Right ventricle myocardium inferior (tissue), 1 donor: ENCODE measurements at places on chromosomes 5 and 9. TPM values are rescaled to one million over a fixed set of nuclear protein-coding genes. Genes with fewer than 3 reads are reported as not detected.
A peak's percentile ranks its signal among the peaks of the same experiment; 100 is the strongest.

Gene LMAN2
- 72.3 TPM for total RNA-seq

- DNase-seq, result no peak
Measured at GRCh38 chr9:85569988-85570387, 171.8 kb downstream of the AGTPBP1 start.

DNA sequence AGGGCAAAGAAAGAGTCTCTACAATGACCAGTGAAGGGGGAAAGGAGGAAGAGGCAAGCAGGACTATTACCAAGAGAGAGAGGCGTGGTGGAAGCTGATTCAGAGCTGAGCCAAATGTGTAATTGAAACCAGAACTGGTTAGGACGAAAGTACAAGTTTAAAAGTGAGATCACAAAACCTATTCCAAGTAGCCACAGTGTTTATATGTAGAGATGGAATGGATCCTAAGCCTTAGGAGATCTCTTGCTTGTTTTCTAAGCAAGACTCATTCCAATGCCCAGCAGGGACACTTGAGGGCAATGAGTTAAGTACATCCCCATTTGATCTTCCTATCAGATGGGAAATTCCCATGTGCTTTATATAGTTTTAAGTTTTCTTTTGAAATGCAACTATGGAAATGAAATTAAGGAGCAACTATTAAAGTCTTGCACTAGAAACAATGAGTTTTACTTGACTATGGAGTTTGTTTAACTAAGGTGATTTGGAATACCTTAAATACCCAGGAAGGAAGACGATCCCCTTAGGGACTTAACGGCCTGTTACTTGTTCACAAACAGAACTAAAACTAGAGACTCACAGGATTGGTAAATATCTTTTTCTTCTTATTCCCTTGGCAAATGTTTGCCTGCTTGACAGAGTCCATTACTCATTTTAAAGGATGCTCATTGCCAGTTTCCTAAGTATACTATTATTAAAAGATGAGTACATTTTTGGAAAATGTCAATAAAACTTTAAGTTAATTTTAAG is 51.1 kb upstream of the SNX2 start:
- DNase-seq, result no peak

Gene TRIM7
- 14.4 TPM for total RNA-seq

DNA sequence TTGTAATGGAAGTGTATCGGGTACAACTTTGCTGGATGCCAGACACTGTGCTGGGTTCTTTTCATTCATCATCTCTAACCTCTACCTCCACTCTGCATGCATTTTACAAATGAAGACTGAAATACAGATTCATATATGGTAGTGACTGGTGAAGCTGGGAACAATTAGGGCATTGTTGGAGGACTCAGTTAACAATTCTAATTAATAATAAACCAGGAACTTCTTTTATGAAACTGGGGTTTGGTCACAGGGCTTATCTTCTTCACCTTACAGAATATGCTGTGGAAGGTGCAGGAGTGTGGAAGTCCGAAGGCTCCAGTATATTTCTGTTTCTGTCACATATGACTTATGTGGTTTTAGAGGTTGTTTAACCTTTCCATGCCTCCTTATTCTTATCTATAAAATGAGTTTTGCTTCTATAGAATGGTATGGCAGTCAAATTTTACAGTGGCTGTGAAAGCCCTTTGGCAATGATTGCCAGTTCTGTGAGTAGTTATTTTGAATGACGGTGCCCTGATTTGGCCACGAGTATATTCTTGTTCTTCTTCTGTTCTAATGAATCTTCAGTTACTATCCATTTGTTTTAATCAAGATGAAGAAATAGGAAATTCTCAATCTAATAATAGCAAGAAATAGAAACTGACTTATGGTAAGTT is 284.7 kb downstream of the GABRB2 start:
- no peak for DNase-seq

- no peak for DNase-seq
Measured at GRCh38 chr5:104785097-104785496, 1222.5 kb upstream of the NUDT12 start.

DNA sequence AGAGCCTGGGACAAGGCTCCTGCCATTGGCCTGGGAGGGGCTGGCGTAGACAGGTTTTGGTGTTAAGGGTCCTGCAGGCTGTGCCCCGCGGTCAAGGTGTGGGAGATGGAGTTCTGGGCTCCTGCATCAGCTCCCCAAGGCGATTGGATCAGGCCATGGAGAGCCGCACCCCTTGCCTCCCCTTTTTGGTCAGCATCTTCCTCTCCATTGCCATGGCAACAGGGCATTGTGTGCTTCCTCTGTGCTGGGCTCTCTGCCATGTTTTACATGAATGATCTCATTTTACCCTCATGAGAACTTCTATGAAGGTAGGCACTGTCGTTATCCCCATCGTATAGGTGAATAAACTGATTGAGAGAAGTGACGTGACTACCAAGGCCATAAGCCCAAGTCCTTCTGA is 344.3 kb upstream of the CLINT1 start:
- peak; percentile 44 for DNase-seq

Gene MYOZ3
- total RNA-seq, result 5.5 TPM

GRCh38 chr5:57171816-57172465 is 1.9 kb upstream of the GPBP1 start:
- DNase-seq, result no peak

Gene BARHL1
- not detected for total RNA-seq

DNA sequence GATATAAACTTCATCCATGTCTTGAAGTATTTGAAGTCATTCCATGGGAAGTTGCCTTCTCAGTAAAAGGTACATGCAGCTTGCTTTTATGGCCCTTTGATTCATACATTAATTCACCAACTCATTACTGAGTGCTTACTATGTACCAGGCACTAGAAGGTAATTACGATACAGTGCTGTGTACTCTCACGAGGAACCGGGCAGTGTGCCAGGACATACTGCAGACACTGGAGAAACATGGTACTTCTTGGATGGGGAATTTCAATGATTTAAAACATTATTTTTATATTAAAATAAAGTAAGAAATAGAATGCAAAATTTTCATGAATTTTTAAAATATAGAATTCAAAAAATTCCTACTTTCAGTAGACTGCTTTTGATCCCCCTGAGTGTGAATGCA is 71.4 kb upstream of the WDR41 start:
- peak; percentile 59 for DNase-seq

GRCh38 chr5:43039471-43040286 is 440 bp downstream of the ANXA2R start:
- DNase-seq, result peak; percentile 87

DNA sequence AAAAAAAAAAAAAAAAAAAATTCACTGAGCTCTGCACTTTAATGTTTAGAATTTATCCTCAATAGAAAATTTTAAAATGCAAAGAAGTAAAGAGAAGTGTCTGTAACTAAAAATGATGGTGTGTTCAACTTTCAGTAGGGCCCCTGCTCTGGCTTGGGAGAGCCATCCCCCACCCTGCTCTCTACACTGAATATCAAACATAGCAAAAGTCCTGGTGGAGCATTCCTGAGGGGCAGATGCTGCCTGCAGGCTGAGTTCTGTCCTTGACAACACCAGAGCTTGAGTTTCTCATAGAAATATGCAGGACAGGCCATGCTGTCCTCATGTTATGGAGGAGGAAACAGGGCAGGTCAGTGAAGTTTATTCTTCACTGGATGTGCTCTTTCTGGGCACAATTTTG is 7.1 kb upstream of the SEMA4D start:
- no peak for DNase-seq

DNA sequence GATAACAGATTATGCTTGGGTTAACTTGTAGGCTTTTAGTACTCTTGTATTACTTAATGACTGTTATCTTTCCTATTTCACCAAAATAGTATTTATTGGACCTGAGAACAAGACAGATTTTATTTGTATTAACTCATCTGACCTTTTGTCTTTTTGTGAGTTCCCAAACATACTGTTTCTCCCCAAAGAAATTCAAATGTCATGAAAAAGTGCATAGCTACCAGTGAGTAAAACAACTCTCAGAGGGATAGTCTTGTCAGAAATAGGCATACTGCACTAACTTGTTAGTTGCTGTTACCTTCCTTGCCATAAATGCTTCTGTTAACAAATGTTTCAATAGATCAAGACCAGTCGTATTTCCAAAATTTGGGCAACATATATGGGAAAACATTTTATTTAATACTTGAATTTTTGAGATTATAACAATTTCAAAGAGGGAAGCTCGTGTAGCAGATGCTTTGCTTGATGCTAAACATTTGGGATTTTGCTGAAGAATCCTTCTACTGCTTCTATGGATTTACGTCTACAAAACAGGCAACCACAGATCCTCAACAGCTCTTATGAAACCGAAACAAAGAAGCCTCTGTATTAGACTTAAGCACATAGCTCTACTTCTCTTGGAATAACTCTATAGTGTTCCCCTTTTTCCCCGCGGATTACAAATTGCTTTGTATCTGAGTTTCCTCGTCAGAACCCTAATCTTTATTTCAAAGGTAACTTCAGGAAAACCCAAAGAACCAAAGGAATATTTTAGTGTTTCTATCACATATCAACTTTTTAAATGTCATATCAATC is 248.8 kb downstream of the MCTP1 start:
- no peak for DNase-seq

GRCh38 chr5:151141535-151141934 is 16.0 kb downstream of the ANXA6 start:
- no peak for DNase-seq

Gene BTNL3
- not detected for total RNA-seq
